ENCODE measurements at places on chromosomes 5 and 9.

GRCh38 chr5:33129309-33129708 is 311.5 kb upstream of the TARS1 start:
- no peak for DNase-seq

DNA sequence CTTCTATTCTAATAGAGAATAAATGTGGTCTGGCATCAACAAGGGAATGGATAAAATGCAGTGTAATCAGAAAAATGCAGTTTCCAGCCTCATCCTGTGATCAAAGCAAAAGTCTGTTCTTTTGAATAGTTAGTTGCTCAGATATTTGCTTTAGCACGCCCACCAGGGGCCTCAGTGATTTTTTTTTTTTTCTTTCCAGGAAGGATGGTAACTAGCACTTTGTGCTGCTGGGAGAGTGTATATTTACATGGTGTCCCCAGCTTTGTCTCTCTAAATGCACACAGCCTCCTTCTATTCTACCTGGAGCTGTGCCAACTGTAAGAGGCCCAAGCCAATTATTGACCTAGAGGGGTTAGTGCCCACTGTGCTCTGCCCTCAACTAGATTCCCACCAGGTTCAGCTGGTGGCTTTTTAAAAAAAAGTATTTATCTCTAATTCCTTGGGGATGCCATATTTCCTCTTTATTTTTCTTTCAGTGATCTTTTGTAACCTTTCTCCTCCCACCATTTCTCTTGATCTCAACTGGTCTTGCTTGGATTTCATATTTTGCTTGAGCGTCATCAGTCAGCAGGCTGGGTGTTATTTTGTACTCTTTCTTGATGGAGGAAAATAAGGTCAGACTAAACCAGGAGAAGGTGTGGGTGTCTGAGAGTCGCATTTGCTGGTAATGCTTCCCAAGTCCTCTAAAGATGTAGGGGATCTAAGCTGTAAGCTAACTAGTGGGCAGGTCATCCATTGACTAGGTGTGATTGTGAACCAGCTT is 193.0 kb upstream of the C9orf72 start:
- DNase-seq: no peak

GRCh38 chr5:135593886-135594285 is 15.1 kb upstream of the CXCL14 start:
- no peak for DNase-seq

DNA sequence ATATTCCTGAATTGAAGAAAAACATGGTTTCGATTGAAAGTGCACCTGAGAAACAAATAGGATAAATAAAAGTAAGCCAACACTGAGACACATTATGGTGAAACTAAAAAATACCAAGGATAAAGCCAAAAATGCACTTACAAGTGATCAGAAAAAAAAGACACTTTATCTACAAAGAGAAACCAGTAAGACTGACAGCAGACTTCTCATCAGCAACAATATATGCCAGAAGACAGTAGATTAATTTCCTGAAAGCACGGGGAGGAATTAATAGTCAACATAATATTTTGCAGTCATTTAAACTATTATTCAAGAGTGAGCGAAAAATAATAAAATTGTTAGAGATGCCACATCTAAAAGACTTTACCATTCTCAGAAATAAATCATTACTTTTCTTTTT is 172.7 kb upstream of the MAST4 start:
- no peak for DNase-seq

DNA sequence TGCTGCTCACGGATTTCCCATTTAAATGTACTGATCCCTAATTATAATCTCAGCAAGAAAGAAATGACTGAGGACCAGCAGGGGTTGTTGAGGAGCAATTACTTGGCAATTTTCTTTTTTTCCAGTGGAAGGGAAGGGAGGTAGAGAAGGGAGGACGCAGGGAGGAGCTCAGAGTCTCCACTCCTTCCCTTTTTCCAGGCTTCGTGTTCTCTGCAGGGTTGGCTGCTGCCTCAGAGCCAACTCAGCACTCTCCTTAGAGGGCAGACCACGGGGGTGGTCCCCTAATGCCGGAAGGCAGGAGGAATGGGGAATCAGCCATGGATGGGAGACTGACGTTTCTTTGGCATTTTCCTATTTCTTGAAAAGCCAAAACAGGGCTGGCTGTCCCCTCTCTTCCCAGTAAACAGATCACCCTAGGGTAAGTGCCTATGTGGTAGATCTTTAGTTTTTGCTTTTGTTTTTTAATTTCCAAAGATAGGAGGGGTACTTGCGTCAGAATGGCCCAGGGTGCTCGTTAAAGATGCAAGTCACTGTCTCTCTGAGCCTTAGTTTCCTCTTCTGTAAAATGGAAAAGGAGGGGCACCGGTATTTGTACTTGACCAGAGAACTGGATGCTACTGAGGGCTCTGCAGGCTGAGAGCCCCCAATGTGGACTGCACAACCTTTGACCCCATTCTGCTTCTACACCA is 39.6 kb upstream of the LCP2 start:
- no peak for DNase-seq

DNA sequence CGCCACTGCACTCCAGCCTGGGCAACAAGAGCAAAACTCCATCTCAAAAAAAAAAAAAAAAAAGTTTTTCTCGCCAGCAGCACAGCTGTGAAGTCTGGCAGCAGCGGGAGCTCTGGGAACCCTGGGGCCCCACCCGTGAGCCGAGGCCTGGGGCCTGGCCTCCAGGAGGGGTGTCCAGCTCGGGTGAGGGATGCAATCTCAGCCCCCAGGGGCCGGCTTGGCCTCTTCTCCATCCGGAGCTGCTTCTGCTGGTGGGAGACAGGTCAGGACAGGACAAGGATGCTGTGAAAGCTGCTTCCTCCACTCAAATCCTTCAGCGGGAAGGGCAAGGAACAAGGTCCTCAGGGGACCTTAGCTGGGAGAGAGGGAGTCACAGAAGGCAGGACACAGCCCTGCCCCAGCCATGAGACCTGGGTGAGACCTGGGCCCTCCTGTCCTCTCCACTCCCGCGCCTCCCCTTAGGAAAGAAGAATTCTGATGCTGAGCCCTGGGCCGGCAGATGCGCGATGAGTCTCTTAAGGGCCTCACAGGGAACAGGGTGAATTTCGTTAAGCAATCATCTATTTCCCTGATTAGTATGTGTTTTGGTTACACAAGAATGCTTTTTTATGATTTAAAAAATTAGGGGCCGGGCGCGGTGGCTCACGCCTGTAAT is 30.6 kb downstream of the PLPP7 start:
- DNase-seq: no peak

- no peak for DNase-seq
Observed at GRCh38 chr5:132787076-132787475, 10.0 kb upstream of the SEPTIN8 start.

DNA sequence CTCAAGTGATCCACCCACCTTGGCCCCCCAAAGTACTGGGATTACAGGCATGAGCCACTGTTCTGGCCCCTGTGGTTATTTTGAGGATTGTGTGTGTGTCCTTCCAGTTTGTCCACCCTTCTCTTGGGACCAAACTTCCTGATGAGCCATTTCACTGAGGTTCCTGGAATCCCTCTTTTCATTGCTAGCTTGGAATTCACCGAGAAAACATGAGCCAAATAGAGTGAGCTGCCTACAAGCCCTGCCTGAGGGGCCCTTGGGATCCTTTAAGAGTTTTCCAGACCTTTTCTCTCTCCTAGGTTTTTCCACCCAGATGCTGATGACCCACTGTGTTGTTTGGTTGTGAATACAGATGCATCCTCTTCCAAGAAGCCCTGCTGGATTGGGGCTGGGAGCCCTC is 13.2 kb upstream of the KIF12 start:
- no peak for DNase-seq

- DNase-seq: no peak
Observed at GRCh38 chr5:76807296-76807695, 11.5 kb upstream of the F2RL1 start.

DNA sequence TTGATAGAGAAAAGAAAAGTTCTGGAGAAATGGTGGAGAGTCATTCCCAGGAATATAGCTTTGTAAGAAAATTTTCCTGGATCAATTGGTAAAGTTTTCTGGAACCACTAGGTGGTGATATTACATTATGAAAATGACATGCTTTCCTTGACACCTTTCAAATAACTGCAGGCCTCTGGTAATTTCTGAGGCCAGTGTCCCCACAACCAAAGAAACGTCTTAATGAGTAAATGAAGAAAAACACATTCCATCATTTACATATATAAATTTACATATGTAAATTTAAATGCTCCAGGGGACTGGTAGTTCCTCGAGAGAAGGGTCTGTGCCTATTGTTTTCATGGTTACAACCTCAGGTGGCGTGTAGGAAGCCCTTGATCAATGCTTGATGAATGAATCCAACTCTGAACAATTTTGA is 17.2 kb upstream of the RGS3 start:
- peak; percentile 58 for DNase-seq

DNA sequence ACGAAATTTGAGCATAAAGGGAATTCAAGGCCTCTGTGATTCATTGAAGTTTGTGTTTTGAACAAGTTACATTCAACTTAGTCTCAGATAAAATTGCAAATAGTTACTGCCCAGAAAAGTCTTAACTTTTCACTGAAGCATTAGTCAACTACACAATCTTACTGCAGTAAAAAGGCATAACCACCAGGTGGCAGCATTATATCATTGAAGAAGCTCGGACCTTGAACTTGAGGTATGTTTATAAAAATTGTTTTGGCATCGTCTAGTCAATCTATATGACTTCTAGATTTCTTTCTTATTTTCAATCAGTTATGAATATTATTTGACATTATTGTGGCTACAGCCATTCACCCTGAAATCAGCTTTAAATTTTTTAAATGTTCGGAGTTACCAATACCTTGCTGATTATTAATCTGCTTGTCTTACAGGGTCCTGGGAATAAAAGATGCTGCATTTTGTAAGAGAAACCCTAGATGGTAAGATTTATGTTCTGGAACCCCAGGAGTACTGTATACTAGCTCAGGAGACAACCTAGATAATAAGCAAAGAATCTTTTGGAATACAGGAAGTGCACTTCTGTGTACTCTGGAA is 83.9 kb upstream of the GRAMD2B start:
- DNase-seq: peak; percentile 68

DNA sequence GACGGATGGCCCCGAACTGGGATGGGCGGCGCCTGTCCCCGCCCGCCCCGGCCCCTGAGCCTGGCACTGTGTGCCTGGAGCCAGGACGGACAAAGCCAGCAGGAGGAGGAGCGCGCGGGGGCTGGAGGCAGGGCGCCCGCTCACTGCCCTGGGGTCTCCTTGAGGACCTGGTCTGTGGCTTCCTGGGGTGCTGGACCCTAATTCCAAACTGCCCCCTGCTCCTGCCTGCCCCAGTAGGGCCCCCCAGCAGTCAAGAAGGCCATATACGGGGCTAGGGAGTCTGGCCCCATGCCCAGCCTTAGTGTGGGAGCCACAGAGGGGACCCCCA is 29.2 kb upstream of the RXRA start:
- no peak for DNase-seq

All from B cell (primary cell).